ENCODE measurements at places on chromosomes 4 and X.

DNA sequence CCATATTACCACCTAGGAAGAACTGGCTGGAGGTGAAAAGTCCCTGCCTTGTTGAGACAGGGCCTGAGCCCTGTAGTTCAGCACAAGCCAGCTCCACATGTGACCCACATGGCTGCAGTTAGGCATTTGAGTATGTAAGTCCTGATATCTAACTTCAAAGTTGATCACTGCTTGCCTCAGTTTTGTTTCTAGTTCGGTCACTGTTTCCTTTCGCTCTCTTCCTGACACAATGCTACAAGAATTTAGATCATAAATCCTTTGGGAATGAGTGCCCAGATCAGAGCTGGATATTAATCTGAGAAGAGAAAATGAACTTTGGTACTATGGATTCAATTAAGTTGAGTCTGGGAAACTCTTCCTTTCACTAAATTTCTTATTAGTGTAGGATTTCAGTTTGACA lies 48.4 kb downstream of the AKAP4 start:
- no peak for DNase-seq

- DNase-seq: no peak
Measured at GRCh38 chr4:155434366-155434765, 57.6 kb upstream of the MAP9 start.

DNA sequence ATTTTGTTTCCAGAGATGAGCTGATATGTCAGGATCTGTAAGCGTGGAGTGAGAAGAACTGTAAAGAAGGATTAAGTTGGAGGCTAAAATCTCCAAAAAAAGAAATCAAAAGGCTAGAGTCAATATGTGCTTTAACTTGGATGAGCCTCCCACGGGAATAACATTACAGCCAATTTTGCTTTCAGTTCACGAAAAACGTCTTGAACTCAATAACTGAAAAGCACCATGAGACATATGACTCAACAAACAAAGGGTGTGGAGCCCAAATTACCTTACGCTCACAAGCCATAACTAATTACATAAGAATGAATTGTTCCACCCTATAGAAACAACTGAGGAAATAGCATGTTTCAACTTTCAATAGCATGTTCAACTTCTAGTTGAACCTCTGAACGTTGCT lies 22.3 kb downstream of the TMPRSS11D start:
- no peak for DNase-seq

DNA sequence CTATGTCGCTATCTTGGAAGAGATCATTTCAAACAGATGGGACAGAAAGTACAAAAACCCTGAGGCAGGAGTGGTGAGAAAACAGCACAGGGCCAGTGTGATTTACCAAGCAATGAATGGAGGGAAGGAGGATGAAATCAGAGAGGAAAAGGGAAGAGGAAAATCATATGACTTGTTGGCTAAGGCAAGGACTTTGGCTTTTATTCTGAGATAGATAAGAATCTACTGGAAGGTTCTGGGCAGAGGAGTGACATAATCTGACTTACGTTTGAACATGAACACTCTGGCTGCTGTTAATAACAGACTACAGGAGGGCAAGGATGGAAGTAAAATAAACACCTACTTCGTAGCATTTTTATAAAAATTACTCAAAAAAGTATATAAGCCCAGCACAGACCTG lies 207.8 kb upstream of the SLC7A11 start:
- DNase-seq: no peak

- DNase-seq: no peak
Measured at GRCh38 chr4:142983065-142983464, 137.0 kb upstream of the INPP4B start.

- no peak for DNase-seq
Measured at GRCh38 chrX:41457613-41458192, 10.6 kb downstream of the NYX start.

DNA sequence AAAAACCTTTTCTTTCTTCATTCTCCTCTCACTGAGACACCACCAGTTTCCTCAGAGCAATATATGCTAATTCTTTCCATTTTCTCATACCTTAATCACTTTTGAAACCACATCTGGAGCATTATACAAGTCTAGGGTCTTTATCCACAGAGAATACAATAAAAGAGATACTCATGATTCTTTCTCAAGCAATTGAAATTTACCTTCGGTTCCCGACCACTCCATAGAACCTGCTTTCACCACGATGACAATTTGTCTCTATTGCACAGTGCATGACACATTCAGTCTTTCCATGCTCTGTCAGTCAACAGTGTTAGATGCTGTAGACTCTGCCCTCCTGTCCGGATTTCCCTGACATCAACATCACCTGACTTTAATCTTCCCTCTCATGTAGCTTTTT lies 409.3 kb upstream of the NWD2 start:
- DNase-seq: no peak

- DNase-seq: no peak
Measured at GRCh38 chr4:147865926-147866325, 134.0 kb downstream of the ARHGAP10 start.

DNA sequence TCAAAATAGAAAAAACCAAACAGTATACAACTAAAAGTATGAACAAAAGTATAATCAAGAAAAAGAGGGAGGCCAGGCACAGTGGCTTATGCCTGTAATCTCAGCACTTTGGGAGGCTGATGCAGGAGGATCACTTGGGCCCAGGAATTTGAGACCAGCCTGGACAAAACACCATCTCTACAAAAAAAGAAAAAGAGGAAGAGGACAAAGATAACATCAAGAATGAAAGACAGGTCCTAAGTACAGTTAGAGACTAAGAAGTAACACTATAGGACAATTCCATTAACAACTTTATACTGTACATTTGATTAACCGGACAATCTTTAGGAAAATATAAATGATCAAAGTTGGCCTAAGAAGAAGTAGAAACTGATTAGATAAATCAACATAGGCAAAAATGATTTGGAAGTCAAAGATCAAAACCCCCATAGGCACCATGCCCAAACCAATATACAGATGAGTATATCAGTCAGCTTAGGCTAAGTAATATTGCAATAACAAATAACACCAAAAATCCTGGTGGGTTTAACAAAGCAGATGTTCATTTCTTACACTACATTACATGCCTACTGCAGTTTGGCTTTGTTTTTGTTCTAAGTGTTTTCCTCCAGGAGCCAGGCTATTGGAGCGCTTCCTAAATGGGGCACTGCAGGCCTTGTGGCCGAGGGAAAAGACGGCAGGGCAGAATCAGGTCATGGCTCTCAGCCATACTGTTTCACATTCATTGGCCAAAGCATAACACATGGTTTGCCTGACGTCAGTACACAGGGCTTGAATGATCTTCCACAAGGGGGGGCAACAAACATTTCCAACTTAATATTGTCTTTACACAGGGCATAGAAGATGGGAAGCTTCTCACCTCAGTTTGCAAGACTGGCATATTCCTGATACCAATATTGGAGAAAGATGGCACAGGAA lies 42.2 kb upstream of the HGFAC start:
- DNase-seq: no peak

DNA sequence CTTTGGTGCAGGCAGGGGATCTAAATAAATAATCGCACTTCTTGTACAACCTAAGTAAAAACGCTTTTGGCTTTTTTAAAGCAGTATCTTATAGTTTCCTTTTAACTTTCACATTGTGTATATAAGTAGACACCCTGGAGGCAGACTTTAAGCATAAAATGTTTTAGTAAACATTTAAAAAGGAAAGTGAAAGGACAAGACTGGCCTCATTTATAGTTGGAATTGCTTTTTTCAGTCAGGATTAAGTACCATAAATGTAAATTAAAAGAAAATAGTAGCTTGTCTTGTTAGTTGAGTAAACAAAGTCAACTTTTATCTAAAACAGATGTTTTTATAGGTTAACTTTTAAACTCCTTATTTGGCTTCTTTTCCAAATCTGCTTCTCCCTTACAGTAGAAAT lies 39.7 kb downstream of the PTPN13 start:
- no peak for DNase-seq

- DNase-seq: no peak
Measured at GRCh38 chrX:130300010-130300282, 31.2 kb upstream of the ZNF280C start.

- no peak for DNase-seq
Measured at GRCh38 chr4:127525608-127526007, 107.1 kb upstream of the INTU start.

- no peak for DNase-seq
Measured at GRCh38 chrX:11197671-11198070, 86.5 kb downstream of the HCCS start.

GRCh38 chrX:46959985-46960700 lies 47.9 kb downstream of the JADE3 start:
- DNase-seq: no peak

- no peak for DNase-seq
Measured at GRCh38 chr4:3287271-3287971, 5.4 kb upstream of the RGS12 start.

DNA sequence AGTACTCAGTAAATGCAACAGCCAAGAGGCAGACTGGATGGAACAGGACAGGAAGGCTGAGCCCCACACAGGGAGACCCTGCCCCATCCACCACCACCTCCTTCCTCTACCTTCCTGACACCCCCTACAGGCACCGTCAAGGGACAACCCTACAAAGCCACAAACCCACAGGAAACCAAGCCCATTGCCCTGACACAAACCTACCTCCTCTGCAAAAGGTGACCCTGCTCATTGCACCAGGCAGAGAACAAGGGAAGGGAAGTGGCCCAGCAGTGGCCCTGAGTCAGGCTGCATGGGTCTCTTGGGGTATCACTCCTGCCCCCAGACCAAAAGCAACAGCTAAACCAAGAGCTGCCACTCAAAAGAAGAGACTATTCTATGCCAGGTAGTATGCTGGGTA lies 21.0 kb downstream of the JAKMIP1 start:
- DNase-seq: no peak

DNA sequence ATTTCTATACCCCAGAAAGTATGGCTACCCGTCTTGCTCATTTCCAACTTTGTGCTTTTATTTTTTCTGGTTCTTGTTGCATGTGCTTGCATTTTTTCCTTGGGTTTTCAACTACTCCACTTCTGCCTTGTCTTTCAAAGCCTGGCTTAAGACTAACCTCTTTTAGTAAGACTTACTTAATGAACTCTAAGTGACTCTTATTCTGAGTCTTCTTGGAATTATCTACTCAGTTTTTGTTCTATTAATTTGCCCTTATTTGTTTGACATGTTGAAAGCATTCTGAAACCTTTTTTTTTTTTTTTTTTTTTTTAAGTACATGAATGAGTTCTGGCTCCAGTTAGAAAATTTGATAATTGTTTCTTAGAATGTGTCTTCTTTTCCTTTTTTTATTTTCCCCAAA lies 74.8 kb downstream of the SLIT2 start:
- no peak for DNase-seq

DNA sequence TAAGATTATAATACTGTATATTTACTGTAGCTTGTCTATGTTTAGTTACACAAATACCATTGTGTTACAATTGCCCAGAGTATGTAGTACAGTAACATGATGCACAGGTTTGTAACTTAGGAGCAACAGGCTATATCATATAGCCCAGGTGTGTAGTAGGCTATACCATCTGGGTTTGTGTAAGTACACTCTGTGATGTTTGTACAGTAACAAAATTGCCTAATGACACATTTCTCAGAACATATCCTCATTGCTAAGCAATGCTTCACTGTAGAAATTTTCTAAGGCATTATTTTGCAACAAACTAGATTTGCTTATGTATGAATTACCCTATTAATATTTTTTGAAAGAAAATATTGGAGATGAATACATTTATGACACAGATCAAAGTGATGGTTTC lies 1390.9 kb downstream of the C4orf33 start:
- no peak for DNase-seq

Measured in cerebellar nuclear complex (tissue), 1 donor.